ENCODE measurements at places on chromosomes 16 and 17. TPM values are rescaled to one million over a fixed set of nuclear protein-coding genes. Genes with fewer than 3 reads are reported as not detected.
A peak's percentile ranks its signal among the peaks of the same experiment; 100 is the strongest.

- DNase-seq = no peak
Measured at GRCh38 chr17:62775876-62776275, 32.2 kb downstream of the MARCHF10 start.

DNA sequence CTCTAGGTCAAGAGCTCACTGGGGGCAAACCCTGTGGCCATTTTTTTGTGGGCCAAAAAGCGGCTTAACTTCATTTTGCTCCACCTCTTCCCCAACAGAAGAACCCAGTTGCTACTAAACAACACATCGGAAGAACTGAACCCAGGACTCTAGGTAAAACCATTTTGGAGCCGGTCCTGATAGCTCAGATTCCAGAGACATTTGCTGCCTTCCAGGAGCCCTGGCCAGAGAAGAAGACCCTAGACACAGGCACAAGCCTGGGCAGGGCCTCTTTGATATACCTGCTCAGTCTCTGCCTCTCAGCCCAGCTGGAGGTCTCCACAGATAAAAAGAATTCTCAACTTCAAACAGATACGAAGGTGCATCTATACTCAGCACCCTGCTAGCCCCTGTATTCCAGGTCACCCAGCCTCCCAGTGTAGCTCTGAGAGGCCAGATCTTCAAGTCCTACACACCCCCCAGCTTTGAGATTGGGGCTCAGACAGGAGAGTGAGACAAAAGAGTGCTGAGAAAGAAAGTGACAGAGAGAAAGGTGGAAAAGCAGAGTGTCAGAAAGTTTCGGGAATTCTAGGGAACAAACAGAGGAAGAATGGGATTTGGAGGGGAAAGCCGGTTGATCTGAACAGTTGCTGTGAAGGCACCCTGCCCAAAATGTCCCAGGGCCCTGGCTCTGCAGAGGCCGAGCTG, 6.6 kb upstream of the HOXB9 start:
- no peak for DNase-seq

DNA sequence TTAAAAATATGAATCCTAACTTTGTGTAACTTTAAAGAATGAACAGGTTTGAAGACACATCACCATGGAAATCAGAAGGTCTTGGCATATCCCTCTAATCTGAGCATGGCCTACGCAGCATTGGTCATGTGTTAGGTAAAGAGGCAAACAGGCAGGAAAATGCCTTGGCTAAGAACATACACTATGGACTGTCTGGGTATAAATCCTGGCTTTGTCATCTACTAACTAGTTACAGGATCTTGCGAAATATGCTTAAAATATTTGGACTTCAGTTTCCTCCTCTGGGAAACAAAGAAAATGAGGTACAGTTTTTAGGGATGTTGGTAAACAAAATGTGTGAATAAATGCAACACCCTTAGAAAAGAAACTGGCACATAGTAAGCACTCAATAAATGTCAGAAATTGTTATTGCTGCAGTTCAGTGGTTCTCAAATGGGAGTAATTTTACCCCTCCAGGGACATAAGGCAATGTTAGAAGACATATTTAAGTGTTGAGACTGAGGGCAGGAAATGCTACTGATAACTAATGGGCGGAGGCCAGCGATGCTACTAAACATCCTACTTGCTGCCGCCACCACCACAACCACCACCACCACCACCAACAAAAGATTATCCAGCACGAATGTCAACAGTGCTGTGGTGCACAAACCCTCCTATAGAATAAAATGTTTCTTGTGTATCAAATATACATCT, 770.8 kb upstream of the SOX9 start:
- DNase-seq = no peak

DNA sequence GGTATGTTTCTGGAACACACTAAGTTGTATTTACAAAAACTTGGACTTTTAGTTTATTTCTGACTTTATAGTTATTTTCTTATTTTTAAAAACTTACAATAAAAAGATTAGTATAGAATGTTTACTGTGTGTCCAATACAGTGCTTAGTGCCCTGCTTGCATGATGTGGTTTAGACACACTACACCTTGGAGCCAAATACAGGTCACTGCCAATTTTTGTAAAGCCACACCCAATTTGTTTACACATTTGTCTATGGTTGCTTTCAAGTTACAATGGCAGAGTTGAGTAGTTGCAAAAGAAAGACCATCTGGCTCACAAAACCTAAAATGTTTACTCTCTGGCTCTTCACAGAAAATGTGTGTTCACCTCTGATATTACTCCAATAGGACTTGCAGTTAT, 807.1 kb downstream of the KCNJ2 start:
- DNase-seq = no peak

The MT1A gene
- total RNA-seq = not detected

- no peak for DNase-seq
Measured at GRCh38 chr16:77059446-77059845, 131.5 kb upstream of the MON1B start.

- no peak for DNase-seq
Measured at GRCh38 chr16:52634528-52634927, 87.6 kb upstream of the TOX3 start.

- DNase-seq = peak; percentile 75
Measured at GRCh38 chr16:4330277-4330874, 14.5 kb downstream of the GLIS2 start.
